Muscle of back (tissue), 13 donors: ENCODE measurements at places on chromosomes 13 and 19.

DNA sequence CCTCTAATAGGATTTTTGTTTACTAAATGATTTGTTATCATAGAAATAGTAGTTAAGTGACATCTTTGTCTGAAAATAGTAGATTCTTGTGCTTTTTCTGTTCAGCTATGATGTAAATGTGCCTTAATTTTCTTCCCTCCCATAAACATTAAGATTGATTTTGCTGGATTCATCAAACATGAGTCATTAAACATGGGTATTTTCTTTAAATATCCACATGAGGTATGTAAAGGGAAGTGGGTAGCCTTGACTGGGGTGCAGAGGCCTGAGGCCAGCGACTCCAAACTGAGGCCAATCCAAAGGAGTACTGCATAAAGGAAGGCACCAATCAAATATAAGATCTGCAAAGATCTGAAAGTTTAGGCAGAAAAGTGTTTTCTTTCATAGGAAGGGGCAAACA is 3.7 kb downstream of the ZNF136 start:
- no peak for DNase-seq

DNA sequence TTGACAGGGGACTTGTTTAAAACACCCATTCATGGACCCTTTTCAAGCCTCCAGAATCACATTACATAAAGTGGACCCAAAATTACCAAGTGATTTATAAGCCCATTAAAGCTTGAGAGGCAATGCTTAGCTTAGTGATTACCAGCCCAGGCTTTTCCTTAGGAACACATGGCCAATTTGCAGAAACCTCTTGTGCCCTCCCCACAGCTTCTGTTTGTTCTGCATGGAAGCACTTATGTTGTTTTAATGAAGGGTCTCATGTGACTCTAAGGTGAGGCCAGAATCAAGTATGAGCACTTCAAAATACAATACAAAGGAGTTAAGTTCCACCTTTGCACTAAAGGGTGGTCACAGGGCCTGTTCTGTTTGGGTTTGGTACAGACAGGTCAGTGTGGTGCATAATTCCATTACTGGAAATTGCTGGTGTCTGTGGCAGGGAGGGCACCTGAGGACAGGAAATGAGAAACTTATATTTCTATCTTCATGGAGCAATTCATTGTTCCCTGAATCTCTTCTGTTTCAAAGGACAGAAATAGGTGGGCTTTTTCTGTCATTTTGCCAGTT is 15.3 kb downstream of the ZNF486 start:
- no peak for DNase-seq

DNA sequence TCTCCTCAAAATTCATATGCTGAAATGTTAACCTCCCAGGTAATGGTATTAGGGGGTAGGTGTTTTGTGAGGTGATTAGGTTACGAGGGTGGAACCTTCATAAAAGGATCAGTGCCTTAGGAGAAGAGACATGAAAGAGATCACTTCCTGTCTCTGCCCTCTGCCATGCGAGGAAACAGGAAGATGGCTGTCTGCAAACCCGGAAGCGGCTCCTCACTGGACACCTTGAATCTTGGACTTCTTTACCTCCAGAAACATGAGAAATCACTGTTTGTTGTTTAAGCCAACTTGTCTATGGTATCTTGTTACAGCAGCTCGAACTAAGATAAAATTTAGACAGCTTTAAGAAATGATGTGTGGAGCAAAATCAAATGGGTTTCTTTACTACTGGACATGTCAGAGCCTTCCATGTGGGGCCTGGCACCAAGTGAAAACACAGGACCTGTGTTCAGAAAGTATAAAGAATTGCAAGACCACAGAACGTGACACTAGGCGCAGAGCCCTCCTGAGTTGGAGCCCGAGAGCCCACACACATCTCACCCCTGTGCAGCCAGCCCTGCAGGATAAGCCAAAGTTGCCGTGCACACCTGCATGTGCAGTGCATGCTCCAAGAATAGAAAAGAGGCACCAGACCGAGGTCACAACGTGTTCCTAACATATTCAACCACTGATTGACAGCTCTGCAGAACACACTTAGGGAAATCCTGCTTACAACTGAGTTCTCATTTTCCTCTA is 112.5 kb upstream of the UQCRFS1 start:
- DNase-seq: no peak

DNA sequence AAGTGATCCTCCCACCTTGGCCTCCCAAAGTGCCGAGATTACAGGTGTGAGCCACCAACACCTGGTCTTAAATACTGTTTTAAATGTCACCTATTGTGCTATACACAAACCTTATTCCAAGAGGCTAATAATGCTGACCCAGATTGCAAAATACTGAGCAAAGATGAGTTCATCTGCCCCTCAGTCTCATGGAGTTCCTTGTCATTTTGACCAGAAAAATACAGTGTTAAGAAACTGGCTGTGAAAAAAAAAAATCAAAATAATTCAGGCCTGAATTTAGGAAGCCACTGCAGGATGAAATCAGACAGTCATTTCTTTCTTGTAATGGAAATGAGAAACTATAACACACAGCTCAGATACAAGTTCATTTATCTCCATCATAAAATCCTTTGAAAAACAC is 59.9 kb downstream of the TBC1D4 start:
- DNase-seq: no peak

DNA sequence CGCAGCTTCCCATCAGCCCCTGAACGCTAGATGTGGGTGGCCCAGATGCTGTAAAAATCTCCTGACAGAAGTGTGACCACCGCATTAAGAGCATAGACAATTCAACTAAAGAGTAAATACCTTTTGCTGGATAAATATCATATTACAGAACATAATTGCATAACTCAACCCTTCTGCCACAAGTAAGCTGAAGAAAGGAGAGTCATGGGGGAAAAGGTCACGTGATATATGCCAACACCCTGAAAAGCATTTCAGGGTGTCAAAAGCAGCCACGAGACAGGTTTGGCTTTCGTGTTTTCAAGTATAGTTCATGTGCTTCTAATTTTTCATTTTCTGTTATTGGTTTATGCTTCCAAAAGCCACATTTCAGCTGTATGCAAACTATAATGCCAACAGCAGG is 71.3 kb downstream of the LHFPL6 start:
- DNase-seq: no peak

GRCh38 chr19:33809960-33810359 is 13.3 kb downstream of the KCTD15 start:
- DNase-seq: no peak
